CD4-positive, alpha-beta T cell treated with Interleukin-12 subunit alpha and Interleukin-12 subunit beta, for 1 hour (primary cell): ENCODE measurements at places on chromosomes 13 and 19.
A peak's percentile ranks its signal among the peaks of the same experiment; 100 is the strongest.

GRCh38 chr19:7408251-7408650 lies 59.5 kb downstream of the ARHGEF18 start:
- no peak for DNase-seq

DNA sequence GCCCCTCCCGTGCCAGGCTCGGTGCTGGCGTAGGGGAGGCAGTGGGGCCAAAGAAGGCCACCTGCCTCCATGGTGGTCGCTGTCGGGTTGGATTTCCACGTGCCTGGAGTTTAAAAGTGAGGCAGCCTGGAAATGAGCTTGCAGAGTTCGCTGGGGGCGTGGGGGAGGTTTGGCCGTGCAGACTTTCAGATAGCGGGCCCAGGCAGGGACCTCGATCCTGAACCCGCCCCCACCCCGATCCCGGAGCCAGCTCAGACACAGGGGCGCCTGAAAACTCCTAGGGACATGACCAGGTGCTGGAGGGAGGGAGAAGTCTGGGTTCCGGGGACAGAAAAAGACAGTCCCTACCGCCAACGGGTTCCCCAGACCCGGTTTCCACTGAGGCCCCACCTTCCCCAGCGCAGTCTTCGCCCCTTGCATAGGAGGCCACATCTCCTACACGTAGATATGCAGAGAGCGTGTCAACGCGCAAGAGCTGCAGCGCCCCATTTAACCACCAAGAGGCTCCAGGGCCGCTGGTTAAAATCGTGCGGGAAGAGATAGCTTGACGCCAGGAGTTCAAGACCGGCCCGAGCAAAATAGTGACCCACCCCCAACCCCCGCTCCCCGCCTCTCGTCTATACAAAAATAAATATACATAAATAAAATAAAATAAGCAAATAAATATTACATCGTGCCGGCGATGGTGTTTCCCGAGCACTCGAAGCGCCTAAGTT lies 8.5 kb downstream of the CCDC8 start:
- no peak for DNase-seq

DNA sequence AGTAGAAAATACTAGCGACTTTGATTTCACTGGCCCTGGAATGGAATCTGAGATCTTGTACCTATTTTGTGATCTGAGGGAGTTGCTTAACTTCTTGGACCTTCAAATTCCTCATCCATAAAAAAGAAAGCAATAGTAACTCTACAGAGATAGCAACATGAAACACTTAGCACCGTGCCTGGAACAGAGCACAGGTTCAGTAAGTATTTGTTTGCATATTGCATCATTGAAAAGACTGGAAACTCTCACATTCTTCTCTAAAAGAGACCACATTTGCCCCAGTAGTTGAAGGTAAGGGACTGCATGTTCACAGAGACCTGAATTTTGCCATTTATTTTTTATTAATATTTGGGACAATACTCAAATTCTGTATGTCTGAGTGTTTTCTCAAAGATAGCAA lies 358.1 kb downstream of the COG6 start:
- DNase-seq = no peak

DNA sequence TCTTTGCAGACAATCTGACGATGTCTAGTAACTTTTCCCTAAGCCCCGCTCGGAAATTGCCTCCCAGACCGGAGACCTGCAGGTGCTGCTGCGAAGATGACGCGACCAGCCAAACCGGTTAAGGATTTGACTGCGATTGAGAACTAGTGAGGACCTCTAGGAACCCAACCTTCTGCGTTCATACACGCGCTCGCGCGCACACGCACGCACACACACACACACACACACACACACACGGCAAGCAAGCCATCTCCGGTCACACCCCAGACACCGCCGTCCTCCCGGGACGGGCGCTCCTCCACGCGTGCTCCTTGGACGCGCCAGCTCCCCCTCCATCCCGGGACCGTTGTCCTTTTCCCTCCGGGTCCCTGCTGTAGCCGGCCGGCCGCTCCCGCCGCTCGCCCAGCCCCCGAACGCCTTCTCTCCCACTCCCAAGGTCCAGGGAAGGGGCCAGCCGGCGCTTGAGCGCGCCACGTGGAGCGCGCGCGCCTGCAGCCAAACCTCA lies 1.2 kb downstream of the TBC1D4 start:
- peak; percentile 12 for DNase-seq

DNA sequence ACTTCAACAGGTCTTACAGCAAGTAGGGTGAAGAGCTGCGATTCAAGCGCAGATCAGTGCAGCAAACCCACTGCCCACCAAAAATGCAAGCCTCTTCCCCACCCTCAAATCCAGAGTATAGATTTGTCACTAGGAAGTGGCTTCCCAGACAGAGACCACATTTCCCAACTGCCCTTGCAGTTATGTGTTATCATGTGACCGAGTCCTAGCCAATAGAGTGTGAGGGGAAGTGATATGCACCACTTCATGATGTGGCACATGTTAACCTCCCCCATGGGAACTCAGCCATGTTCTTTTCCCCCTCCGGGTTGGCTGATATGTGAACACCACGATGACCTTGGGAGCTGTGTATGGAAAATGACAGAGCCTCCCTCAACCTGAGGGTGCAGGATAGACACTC lies 50.8 kb downstream of the MBD3L2B start:
- DNase-seq = peak; percentile 12

GRCh38 chr13:93561576-93562225 lies 335.1 kb downstream of the GPC6 start:
- no peak for DNase-seq

- DNase-seq = peak; percentile 55
Observed at GRCh38 chr19:13132471-13133180, 14.6 kb downstream of the NACC1 start.

- no peak for DNase-seq
Observed at GRCh38 chr13:44022196-44022595, 142.5 kb downstream of the LACC1 start.

GRCh38 chr19:33503433-33504057 lies 18.0 kb downstream of the PEPD start:
- no peak for DNase-seq

DNA sequence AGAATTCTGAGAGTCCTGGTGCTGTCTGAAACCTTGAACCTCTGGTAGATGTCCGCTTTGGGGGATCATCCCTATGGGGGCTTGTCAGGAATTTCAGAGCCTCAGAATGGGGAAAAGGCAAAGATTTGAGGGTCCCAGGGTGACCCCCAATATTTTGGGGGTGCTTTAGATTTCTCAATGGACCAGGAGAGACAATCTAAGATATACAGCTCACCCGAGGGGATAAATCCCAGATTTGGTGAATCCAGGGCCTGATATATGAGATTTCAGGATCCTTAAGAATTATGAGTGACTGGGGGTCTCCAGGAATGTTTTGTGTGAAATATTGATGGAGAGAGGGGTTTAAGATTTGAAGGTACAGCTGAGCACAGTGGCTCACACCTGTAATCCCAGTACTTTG lies 3.3 kb downstream of the CAPN12 start:
- no peak for DNase-seq

DNA sequence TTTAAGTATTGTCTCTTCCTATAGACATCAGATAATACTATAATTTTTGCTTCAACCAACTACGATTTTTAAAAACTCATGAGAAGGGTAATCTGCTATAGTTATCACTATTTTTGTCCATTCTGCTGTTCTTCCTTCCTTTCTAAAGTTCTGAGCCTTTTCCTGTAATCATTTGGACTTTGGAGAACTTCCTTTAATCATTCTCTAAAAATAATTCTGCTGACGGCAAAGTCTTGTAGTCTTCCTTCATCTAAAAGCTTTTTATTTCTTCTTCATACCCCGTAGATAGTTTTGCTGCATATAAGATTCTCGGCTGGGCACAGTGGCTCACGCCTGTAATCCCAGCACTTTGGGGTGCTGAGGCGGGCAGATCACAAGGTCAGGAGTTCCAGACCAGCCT lies 5.1 kb upstream of the FCGBP start:
- no peak for DNase-seq
